ENCODE measurements at places on chromosomes 4 and X. TPM values are rescaled to one million over a fixed set of nuclear protein-coding genes. Genes with fewer than 3 reads are reported as not detected.

Gene POF1B
- 0.12 TPM for total RNA-seq

DNA sequence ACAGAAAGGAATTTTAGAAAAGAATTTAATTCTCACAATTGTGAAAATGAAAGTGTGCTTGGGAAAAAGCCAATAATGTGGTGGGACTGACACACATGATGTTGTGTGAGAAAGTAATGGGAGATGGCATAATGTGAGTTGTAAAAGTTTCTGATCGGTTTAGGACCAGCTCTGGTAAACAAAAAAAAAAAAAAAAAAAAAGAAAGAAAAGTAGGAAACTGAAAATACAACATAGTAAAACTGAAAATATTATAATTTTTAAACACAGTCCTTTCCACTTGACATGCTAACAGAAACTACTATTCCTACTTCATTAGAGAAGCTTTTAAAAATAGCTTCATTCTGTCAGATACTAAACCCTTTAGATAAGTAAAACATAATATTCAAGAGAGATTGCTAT is 28.2 kb downstream of the RAP1GDS1 start:
- peak overlapping the region; percentile 85 for H3K4me3 ChIP-seq
- H3K4me1 ChIP-seq: peaks cover 46% of the 10 kb centered on the region
- no peaks in the 10 kb centered on the region for H3K27me3 ChIP-seq

DNA sequence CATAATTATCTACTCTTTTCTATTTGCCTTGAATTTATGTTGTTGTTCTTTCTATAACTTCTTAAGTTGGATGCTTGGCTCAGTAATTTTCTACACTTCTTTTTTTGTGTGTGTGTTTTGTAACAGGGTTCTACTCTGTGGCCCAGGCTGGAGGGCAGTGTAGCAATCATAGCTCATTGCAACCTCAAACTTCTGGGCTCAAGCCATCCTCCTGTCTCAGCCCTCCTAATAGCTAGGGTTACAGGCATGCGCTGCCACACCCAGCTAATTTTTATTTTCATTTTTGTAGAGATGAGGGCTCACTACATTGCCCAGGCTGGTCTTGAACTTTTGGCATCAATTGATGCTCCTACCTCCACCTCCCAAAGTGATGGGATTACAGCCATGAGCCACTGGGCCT is 20.7 kb upstream of the UCHL1 start:
- H3K4me3 ChIP-seq: no peak overlapping the region
- H3K27ac ChIP-seq: no peak overlapping the region
- peaks cover 7% of the 10 kb centered on the region for H3K27me3 ChIP-seq
- H3K4me1 ChIP-seq: no peaks in the 10 kb centered on the region
- no peaks in the 10 kb centered on the region for H3K36me3 ChIP-seq

- H3K27ac ChIP-seq: no peak overlapping the region
- no peaks in the 10 kb centered on the region for H3K27me3 ChIP-seq
- H3K36me3 ChIP-seq: no peaks in the 10 kb centered on the region
- no peak for DNase-seq
These were observed 762.5 kb upstream of the GRIA3 start for GRCh38 chrX:122421434-122422121.

Gene NSUN7
- 4.5 TPM for total RNA-seq

Gene SLC6A14
- not detected for total RNA-seq

GRCh38 chr4:42709392-42710065 is 52.6 kb upstream of the ATP8A1 start:
- no peaks in the 10 kb centered on the region for H3K36me3 ChIP-seq
- H3K27me3 ChIP-seq: no peaks in the 10 kb centered on the region
- no peak for DNase-seq
- no peak overlapping the region for H3K27ac ChIP-seq
- no peaks in the 10 kb centered on the region for H3K4me1 ChIP-seq
- no peak overlapping the region for H3K4me3 ChIP-seq

Gene GAGE12F
- total RNA-seq: not detected

Gene DACH2
- total RNA-seq: not detected

Gene SSX3
- total RNA-seq: not detected

DNA sequence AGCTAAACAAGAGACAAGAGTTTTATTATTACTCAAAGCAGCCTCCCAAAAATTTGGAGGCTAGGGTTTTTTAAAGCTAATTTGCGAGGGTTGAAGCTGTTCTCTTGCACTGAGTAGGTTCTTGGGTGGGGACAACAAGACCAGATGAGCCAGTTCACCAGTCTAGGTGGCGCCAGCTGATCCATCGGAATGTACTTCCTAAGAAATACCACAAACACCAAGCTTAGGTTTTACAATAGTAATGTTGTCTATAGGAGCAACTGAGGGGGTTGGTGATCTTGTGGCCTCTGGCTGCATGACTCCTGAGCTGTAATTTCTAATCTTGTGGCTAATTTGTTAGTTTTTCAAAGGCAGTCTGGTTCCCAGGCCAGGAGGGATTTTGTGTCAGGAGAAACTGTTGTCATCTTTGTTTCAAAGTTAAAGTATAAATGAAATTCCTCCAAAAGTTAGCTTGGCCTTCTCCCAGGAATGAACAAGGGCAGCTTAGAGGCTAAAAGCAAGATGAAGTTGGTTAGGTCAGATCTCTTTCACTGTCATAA is 130.6 kb downstream of the SLC7A11 start:
- no peak overlapping the region for H3K4me3 ChIP-seq
- H3K27ac ChIP-seq: no peak overlapping the region
- H3K36me3 ChIP-seq: no peaks in the 10 kb centered on the region
- no peaks in the 10 kb centered on the region for H3K4me1 ChIP-seq

GRCh38 chr4:7867701-7868435 is 71.8 kb downstream of the AFAP1 start:
- H3K27me3 ChIP-seq: no peaks in the 10 kb centered on the region
- peak; percentile 31 for DNase-seq
- peaks cover 34% of the 10 kb centered on the region for H3K4me1 ChIP-seq
- peak overlapping the region; percentile 100 for H3K27ac ChIP-seq
- H3K4me3 ChIP-seq: peak overlapping the region; percentile 63

DNA sequence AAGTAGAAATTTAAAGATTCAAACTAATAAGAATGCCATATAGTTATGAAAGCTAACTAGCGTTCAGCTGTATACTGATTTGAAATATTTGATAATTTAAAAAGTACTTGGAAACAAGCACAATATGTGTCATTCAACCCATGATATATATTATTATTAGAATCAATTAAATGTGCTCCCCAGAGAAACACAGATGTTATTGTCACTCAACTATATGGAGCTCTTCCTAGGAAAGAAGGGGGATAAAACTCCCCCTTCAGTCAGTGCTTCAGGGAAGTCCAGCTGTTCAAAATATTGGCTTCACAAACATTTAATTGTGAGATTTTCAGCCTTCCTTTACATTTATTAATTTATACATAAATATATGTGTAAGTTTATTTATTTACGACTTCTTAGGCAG is 135.9 kb downstream of the SLC4A4 start:
- H3K27ac ChIP-seq: no peak overlapping the region
- no peaks in the 10 kb centered on the region for H3K4me1 ChIP-seq
- H3K27me3 ChIP-seq: no peaks in the 10 kb centered on the region
- DNase-seq: no peak
- H3K36me3 ChIP-seq: no peaks in the 10 kb centered on the region

Gene IRAK1
- 131 TPM for total RNA-seq

Gene DCAF12L2
- total RNA-seq: not detected

DNA sequence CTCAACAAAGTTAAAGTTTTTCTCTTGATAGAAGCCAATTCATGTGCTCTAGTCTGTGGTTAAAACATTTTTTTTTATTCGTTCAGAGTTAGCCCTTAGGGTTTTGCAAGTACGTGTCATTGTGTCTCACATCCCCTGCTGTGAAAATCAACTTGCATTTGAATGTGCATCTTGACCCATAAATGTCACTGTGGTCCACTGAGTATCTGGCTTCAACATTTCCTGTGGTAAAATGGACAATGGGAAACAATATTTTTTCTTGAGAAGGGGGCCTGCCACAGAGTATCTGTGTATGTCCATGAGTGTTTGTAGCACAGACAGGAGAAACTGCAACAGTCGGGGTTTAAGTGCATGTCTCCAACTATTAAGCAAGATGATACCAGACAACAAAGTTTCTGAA is 554.8 kb upstream of the TENM3 start:
- no peak for DNase-seq
- no peaks in the 10 kb centered on the region for H3K36me3 ChIP-seq
- no peaks in the 10 kb centered on the region for H3K27me3 ChIP-seq
- no peak overlapping the region for H3K27ac ChIP-seq
- no peak overlapping the region for H3K4me3 ChIP-seq
- H3K4me1 ChIP-seq: no peaks in the 10 kb centered on the region

- DNase-seq: no peak
- no peaks in the 10 kb centered on the region for H3K36me3 ChIP-seq
- no peak overlapping the region for H3K4me3 ChIP-seq
- peaks cover 21% of the 10 kb centered on the region for H3K27me3 ChIP-seq
- H3K4me1 ChIP-seq: no peaks in the 10 kb centered on the region
These were observed 181.9 kb downstream of the CEP135 start for GRCh38 chr4:56130606-56131155.

DNA sequence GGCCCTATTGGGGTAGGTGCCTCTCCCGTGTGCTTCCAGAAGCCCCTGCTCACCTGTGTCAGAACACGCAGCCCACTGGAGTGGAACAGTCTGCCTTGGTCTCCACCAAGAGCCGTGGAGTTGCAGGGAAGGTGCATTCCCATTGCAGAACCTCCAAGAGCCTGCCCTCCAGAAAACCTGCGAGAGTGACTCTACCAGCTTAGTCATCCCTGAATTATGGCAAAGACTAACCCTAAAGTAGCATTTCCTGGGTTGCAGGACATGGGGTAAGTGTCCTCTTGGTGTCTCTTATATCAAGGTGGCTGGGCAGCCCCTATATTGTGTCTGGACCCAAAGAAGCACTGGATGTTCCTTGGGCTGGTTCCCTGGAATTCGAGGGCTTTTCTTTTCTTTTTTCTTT is 224.6 kb downstream of the BCOR start:
- H3K4me3 ChIP-seq: peak overlapping the region; percentile 77
- peaks cover 20% of the 10 kb centered on the region for H3K27me3 ChIP-seq
- peaks cover 8% of the 10 kb centered on the region for H3K36me3 ChIP-seq
- no peak overlapping the region for H3K27ac ChIP-seq
- H3K4me1 ChIP-seq: peaks cover 72% of the 10 kb centered on the region

Gene TREX2
- 2.7 TPM for total RNA-seq

GRCh38 chr4:189988877-189989431 is 38.1 kb downstream of the FRG2 start:
- H3K4me1 ChIP-seq: no peaks in the 10 kb centered on the region
- no peaks in the 10 kb centered on the region for H3K36me3 ChIP-seq
- no peaks in the 10 kb centered on the region for H3K27me3 ChIP-seq
- DNase-seq: no peak

DNA sequence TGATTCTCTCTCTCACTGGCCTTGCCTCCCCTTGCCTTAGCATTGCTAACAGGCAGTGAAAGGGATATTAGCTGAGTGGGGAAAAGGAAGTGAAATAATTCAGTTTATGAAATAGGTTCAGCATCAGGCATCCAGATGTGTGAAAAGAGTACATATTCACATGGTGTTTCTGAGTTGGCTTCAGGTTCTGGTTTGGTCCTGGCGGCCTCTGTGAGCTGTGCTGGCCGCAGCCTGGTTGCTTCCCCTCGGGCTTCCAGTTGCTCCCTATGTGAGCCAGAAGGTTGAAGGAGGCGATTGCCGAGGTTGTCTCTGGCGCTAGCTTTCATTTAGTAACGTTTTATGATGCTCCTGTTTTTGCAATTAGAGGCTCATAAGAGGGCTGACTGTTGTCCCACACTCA is 99.1 kb upstream of the TLR2 start:
- H3K27ac ChIP-seq: peak overlapping the region; percentile 81
- no peak for DNase-seq
- peaks cover 6% of the 10 kb centered on the region for H3K36me3 ChIP-seq
- H3K4me3 ChIP-seq: no peak overlapping the region

DNA sequence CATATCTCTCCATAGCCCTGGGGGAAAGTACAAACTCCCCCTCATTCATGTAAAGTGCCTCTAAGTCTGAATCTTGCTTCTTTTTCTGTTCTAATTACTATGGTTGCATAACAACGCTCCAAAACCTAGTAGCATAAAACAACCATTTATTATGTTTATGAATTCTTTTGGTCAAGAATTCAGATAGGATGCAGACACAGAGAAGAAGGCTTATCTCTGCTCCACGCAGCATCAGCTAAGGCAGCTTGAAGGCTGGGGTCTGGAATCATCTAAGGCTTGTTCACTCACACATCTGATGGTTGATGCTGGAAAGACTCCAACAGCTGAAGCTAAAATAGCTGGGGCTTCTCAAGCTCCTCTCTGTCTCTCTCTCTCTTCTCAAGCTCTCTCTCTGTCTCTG is 564.5 kb downstream of the ZNF674 start:
- H3K4me1 ChIP-seq: no peaks in the 10 kb centered on the region
- H3K4me3 ChIP-seq: no peak overlapping the region
- no peak overlapping the region for H3K27ac ChIP-seq
- peaks cover 1% of the 10 kb centered on the region for H3K36me3 ChIP-seq

DNA sequence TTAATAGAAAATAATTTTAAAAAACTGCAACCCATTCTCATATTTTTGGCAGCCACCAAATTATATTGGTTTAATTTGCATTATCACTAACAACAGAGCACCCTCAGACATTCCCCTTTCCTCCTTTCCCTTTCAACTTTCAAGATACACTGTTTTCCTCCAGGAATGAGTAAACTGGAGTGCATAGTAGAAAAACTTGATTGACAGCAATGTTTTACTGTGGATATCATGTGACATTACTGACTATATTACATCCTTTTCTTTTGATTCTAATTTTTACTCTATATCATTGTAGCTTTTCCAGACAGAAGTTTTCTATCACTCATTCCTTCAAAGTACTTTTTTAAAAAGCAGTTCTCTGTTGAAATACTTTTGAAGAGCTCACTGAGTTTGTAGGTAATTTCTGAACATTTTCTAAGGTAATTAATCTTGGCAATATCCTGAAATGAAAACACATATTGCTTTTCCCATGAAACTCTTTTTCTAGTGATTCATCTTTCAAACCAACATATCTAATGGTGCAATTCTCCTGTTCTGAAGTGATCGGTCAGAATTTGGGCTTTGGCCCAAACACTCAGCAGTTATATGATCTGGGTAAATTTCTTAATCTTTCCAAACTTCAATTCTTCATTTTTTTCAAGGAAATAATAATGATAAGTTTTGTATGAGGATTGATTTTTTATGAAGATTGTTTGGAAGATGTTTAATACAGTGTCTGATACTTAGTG is 920.4 kb upstream of the EPHA5 start:
- no peak for DNase-seq
- H3K4me3 ChIP-seq: no peak overlapping the region
- H3K27ac ChIP-seq: no peak overlapping the region
- H3K36me3 ChIP-seq: no peaks in the 10 kb centered on the region
- H3K27me3 ChIP-seq: no peaks in the 10 kb centered on the region

GRCh38 chrX:19599253-19599652 is 83.9 kb upstream of the MAP3K15 start:
- peaks cover 25% of the 10 kb centered on the region for H3K4me1 ChIP-seq
- H3K27me3 ChIP-seq: no peaks in the 10 kb centered on the region
- H3K27ac ChIP-seq: peak overlapping the region; percentile 6
- peaks cover 6% of the 10 kb centered on the region for H3K36me3 ChIP-seq

- DNase-seq: no peak
- H3K27ac ChIP-seq: no peak overlapping the region
- H3K4me1 ChIP-seq: peaks cover 17% of the 10 kb centered on the region
- peaks cover 3% of the 10 kb centered on the region for H3K36me3 ChIP-seq
- no peak overlapping the region for H3K4me3 ChIP-seq
These were observed 10.7 kb upstream of the XPNPEP2 start for GRCh38 chrX:129728061-129728460.

Gene TBC1D14
- 32.4 TPM for total RNA-seq
